Bronchial epithelial cell (primary cell): ENCODE measurements at places on chromosomes 3 and 15.

GRCh38 chr3:4448187-4448586 is 18.9 kb downstream of the SUMF1 start:
- DNase-seq = no peak

DNA sequence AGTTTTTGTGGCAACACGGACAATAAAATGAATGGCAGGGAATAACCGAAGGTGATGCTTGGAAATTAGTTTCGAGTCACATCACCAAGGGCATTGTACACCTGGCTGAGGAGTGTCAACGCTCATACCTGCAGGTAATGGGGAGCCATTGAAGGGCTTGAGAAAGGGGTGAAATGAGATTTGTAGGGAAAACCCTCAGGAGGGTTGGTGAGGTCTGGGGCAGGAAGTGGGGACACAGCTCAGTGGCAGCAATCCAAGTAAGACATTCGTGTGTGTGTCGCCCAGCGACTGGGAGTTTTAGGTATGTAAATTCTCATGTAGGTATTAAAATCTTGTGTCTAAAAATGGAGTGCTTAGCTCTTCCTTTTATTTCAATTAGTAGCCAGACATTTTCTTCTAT is 14.3 kb downstream of the PARP14 start:
- DNase-seq = no peak

GRCh38 chr3:136932978-136933772 is 24.6 kb upstream of the IL20RB start:
- no peak for DNase-seq

GRCh38 chr3:135272026-135272669 is 477.1 kb downstream of the EPHB1 start:
- DNase-seq = no peak

DNA sequence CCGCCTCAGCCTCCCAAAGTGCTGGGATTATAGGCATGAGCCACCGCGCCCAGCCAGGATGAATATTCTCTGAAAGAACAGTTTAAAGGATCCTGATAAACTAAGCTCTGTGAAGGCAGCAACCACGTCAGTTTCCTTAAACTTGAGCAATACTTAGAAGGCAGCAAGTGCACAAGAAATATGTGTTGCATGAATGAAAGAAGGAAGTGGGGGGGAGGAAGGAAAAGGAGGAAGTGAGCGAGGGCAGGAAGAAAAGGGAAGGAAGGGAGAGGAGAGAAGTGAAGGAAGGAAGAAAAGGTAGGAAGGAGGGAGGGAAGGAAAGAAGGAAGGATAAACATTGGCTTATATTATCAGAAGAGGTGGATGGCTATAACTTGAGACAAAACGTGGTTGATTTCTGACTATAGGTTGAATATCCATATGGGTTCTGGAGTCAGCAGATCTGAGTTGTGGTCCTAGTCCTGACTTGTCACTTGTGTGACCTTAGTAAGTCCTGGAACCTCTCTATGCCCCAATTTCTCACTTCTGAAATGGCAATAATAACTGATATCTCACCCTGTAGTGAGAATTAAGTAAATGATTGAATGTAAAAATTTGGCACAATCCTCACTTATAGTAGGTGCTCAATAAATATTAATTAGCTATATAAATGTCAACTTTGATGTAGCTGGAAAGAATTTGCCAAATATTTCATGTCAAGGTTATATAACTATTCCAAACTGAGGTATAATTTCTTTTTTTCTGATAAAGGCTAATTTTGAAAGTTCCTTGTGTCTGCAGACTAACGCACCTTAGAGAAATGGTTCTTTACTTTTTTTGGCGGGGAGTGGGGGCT is 12.0 kb upstream of the SEMA4B start:
- peak; percentile 37 for DNase-seq

- no peak for DNase-seq
Measured at GRCh38 chr3:73622091-73622805, 2.5 kb downstream of the PDZRN3 start.

- no peak for DNase-seq
Measured at GRCh38 chr3:11553436-11554235, 90.1 kb downstream of the VGLL4 start.

DNA sequence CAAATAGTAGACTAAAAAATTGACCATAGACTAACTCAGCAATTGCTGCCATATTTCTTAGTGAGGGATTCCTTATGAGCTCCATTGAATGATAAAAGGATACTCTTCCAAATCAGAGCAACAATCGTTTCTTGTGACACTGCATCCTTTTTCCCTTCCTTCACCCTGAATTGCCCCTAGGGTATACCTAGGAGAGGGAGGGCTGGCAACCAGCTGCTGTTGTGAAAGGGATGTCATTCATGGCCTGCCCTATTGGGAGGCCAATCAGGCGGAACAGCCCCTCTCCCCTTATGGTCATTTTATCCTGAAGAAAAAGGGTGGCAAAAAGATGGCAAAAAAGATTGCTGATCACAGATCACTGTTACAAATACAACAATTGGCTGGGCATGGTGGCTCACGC is 26.3 kb downstream of the B3GNT5 start:
- no peak for DNase-seq

DNA sequence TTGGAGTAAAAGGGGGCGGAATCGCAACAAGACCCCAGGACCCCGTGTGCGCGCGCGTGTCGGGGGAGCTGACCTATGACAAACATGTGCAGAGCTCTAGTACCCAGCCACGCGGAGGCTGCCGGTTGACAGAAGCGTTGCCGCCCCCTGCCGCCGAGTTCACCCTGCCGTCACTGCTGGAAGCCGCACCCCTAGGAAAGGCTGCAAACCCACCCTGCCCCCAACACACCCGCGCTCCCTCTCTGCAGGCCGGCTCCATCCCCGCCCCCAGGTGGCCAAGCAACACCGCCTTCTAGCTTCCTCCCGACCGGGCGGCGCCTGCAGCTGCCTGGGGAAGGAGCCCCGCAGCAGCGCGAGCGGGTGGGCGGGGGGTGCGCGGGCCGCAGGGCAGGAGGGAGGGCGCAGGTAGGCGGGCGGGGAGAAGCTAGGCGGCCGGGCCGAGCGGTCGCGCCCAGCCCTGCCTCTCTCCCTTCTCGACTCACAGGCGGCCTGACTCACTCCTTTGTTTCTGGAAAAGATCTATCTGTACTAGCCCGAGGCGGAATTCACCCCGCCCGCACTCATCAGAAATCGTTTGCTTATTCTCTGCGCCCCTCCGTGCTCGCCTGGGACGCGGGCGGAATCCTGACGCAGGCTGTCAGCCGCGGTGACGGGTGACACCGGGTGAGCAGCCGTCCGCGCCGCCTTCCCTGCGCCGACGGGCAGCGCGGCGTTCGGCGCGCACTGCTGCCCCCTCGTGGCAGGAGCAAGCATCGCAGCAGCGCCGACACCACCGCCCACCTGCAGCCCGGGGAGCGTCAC is 160.8 kb downstream of the GAP43 start:
- peak; percentile 83 for DNase-seq

DNA sequence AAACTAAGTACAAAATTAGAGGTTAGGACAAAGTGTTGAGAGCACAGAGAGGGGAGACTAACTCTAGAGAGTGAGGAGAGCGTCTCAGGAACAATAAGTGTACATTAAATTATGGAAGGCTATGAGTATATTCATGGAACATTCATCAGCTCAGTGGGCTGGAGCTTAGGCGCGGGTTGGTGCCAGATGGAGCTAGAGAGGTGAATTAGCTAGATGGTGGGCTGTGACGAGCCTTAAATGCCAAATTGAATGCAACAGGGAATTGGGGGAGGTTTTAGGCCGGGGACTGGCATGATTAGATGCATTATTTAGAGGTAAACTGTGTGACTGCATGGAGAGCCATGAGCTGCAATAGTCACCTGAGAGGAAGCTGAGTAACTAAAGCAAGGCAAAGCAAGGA is 97.1 kb downstream of the TMEM108 start:
- no peak for DNase-seq

DNA sequence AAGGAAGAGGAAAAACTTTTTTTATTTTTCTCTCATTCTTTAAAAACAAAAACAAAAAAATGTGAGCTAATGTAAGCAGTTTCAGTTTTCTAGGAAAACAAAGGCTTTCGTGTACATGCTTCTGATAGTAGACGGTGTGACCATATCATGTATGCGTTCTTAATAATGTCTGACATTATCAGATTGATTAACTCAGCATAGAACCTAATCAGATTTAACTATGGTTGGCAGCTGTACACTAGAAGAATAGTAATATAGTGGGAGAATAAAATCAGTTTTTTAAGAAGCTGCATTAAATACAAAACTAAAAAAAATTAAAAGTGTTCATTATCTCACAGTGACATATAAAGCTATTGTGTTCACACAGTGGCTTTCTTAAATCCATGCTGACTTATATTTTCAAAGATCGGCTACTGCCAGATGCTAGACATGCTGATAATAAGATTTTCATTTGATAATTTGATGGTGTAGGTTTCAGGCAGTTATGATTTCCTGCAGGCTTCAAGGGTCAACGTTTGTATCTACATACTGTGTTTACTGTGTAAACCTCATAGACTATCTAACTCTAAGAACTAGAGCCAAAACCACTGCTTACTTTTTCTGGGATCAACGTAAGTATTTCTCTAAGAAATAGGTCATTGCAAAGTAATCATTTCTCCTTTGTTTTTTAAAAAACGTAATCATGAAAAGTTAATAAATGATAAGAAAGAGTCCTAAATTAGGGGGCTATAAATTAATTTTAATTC is 74.0 kb downstream of the UBE2E2 start:
- no peak for DNase-seq

DNA sequence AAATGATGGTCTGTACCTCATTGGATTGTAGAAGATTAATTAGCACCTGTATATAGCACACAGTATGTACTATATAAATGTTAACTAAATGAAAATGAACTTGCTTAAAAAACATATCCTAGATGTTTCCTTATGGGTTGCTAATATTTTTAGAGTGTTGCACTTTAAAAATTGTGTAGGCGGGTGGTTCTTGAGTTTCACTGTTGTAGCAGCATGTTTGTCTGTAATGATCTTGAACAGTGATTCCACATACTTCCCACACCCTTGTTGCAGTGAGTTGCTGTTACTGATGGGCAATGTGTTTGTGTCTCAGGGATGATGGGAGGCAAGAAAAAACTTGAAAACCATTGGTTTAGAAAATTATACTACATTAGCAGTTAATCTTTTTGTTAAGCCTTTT is 22.0 kb downstream of the USP3 start:
- DNase-seq = no peak
